ENCODE measurements at places on chromosomes 3 and 15.

GRCh38 chr3:39809995-39810595, 686 bp downstream of the MYRIP start:
- no peak for DNase-seq

DNA sequence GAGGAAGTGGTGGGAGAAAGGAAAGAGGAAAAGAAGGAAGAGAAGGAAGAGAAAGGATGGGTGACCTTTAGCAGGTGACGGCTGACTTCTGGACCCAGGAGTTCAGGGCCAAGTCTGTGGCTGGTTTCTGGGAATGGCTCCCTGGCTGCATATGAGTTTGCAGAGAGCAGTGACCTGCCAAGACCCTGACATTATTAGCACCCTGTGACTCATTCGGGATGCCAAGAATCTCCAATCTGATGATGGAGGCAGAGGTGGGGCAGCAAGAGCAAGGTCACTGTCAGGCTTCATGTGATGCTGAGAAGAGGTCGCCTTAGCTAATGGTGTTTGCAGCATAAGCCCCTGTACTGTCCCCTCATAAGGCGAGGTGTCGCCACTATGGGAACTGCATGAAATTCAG, 42.6 kb downstream of the MYZAP start:
- DNase-seq: no peak

DNA sequence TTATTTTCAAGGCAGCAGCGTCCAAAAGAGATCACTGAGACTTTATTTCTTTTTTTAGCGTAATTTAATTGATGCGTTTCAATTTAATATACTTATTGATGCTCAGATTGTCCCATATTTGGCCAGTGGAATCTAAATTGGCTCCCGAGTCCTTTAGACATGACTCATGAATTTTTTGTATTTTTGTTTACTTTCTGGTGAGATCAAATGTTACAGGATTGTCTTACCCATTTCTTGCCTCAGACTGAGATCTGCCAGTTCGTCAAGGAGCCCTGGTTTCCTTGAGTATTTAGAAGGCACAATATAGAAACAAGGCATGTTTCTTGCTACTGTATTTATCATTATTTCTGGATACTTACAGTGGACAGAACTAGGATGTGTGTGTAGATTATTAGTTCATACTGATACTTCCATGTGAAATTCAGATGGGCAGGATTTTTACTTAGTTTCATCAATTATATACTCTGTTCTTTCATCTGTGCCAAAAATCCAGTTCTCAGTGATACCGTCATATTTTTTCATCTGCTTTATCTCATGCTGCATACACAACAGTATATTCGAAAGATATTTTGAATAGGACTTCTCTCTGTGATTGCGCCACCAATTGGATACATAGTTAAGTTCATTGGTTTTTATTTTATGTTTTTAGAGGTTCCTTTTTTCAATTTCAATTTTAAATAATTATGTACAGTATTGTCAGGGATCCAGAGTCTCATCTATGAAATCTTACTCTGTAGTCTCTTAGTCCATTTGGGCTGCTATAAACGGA, 436.9 kb upstream of the C2CD4B start:
- DNase-seq: no peak

GRCh38 chr15:70443486-70444273, 319.7 kb downstream of the UACA start:
- no peak for DNase-seq

- no peak for DNase-seq
Observed at GRCh38 chr3:30407651-30408050, 198.8 kb upstream of the TGFBR2 start.
